ENCODE measurements at places on chromosomes 12 and 14.

DNA sequence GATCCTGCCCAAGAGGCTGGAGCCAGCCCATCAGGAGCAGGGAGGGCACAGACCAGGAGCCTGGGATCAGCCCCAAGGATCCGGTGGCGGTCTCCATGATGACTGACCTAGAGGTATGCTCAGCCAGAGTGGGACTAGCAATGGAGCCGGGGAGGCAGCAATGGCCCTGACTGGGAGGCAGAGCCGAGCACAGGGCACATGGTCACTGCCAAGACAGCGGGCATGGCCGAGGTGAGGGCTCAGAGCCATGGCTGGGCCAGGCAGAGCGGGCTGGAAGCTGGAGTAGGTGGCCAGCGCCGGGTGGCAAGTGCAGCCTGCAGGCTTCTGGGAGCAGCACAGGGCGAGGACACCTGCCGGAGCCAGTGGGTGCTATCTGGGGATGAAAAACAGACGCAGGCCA is 259.3 kb downstream of the BCL11B start:
- DNase-seq, result no peak

- DNase-seq, result no peak
Measured at GRCh38 chr12:46950094-46950493, 124.3 kb upstream of the SLC38A4 start.

DNA sequence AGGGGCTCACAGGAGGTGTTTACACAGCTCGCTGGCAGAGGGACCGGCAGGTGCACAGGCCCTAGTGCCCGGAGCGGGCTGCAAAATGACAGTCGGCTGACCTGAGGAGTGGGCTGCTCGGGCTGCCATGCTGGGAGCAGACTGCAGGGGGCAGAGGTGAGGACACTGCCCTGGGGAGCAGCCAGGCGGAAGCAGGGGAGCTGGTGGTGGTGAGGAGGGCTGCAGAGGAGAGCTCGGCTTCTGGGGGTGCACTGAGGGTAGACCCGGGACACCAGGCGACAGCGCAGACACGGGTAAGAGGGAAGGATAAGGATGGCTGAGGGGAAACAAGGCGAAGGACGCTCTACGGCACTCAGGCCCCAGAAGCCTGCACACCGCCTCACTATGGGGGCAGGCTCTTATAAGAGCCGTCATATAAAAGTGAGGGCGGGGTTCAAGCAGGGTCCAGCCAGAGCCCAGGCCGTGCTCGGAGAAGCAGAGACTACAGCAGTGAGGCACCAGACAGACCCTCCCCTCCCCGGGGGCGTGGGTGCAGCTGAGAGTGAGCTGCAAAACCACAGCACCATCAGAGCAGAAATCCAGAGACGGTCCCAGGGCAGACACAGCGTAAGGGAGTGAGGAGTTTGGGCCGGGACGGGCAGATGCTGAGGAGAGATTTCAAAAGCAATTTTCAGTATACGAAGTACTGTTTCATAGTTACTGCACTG is 62.5 kb downstream of the CCDC88C start:
- no peak for DNase-seq

- no peak for DNase-seq
Measured at GRCh38 chr12:27060740-27061139, 21.6 kb downstream of the C12orf71 start.

GRCh38 chr12:116535241-116535640 is 23.9 kb upstream of the MAP1LC3B2 start:
- DNase-seq, result no peak
